NCI-H1048 (cell line): ENCODE measurements at places on chromosomes 11 and 22.

GRCh38 chr11:132623511-132623910 lies 908.8 kb downstream of the OPCML start:
- no peak for DNase-seq

GRCh38 chr22:50016988-50017700 lies 4.6 kb upstream of the IL17REL start:
- DNase-seq = no peak

DNA sequence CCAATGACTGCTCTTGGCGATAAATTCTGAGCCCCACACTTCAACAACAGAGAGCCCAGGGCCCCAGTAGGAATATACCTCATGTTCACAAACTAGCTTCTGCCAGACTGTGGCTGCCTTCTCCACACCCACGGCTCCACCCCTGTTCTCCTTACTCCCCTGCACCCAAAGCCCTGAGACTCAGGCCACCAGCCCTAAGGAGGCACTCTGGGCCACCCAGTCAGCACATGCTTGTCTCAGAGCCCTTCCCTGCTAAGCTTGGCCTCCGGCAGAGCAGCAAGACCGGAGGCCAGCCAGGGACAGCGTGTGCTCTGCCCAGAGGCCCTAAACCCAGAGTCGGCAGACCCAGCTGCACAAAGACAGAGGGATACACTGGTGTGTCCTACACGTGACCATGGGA lies 27.9 kb downstream of the SPATA19 start:
- DNase-seq = no peak

DNA sequence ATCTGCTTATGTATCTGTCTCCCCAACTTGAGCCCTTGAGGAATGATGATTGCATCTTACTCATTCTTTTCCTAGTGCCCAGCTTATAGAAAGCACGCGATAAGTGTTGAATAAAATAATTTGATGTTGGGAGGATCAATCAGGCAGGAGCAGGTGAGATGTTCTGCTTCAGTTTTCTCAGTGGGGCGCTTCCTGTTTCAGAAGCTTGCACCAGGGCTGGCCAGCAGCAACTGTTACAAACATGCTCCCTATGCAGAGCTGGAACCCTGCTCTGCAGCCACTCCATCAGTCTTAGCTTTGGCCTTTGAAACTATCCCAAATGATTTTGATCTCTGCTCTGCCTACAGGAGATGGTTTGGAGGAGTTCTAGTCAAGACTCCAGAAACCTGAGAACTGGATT lies 3.9 kb downstream of the ENDOD1 start:
- DNase-seq = no peak

- no peak for DNase-seq
These were observed 4.2 kb downstream of the OR56B4 start for GRCh38 chr11:6111673-6112072.

- no peak for DNase-seq
These were observed 33.8 kb downstream of the ZC3H7B start for GRCh38 chr22:41334951-41335635.

GRCh38 chr11:111571829-111572501 lies 30.3 kb upstream of the SIK2 start:
- no peak for DNase-seq

DNA sequence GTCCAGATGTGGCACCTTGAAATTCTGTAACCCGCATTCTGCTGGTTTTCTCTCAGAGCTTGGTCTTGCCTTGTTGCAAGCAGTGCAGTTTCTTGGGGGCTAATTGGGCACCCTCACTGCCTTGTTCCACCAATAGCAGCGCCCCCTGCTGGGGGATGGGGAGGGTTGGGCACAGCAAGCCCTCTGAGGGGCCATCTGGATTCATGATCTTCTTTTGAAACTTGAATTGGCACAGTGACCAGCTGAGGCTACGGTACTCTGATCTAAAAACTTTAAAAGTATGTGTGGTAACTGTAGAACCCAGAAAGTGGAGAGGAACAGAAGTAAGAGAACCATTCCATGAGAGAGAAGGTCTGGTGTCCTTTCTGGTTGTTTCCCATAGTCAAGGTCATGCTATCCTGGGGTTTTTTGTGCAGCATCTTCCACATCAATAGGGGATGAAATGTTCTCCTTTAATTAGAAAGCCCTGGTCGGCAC lies 64.2 kb downstream of the MED15 start:
- DNase-seq = no peak

DNA sequence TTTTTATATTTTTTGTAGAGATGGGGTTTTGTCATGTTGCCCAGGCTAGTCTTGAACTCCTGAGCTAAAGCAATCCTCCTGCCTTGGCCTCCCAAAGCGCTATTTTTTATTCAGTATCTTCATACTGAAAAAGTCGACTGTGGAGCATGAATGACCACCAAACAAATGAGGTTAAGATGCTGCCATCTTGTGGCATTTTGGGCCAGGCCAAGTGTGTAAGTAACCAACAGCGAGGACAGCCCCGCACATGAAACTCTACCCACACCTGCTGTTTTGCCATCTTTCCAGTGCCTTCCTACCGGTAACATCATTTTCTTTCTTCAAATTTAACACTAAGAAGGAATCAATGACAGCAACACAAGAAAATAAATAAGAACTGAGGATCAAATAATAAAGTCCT lies 32.2 kb upstream of the AQP11 start:
- no peak for DNase-seq

- DNase-seq = no peak
These were observed 10.2 kb upstream of the LDHA start for GRCh38 chr11:18384157-18384641.

DNA sequence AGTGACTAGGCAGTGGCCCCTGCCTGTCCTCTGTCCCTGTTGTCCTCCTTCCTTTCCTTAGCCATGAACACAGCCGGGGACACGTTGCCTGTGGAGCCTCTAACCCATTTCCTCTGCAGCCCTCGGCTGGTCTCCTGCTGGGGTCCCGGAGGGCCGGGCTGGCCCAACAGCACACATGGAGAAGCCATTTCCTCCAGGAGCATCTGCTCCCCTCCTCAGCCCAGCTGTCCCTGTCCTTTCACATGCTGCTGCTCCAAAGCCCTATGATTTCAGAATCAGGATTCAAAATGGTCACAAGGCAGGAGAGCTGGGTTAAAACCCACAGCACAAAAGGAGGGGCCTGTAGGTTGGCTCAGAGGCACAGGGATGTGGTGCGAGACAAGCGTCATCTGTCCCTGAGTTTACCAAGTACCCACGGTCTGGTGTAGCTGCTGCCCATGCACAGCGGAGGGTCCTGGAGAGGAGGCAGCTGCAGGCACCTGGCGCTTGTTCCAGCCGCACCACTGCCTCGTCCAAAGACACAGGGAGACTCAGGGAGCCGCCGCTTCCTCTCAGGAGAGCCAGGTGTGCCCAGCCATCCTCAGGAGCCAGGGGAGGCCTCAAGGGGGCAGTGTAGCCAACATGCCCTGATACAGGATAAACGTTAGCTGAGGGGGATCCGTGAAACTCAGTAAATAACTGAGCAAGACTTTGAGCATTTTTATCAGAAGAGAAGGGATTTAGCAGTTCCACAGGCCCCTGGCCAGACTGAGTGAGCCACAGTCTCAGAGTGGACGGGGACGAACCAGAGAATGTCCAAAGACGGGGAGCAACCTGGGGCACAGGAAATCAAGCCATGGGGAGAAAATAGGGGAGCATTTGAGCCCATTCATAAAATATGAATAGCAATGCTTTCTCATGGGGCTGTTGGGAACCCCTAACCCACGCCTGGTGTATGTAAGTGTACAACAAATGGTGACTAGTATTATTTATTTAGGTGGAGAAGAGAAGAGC lies 3.9 kb upstream of the VSIG10L2 start:
- DNase-seq = no peak

DNA sequence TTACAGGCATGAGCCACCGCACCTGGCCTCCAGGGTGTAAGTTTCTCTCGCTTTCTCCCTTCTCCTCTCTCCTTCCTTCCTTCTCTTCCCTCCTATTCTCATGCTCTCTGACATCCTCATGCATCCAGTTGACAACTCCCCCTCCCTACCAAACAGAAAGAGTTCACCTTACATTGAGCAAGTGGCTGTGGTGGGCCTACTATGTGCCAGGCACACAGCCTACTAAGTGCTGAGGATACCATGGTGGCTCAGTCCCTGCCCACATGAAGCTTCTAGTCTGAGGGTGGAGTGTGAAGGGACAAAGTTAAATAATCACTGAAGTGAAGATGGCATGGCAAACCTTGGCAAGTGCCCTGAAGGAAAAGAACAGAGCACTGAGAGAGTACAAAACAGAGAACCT lies 9.6 kb upstream of the DAGLA start:
- no peak for DNase-seq

GRCh38 chr11:14857621-14858020 lies 34.4 kb downstream of the CYP2R1 start:
- peak; percentile 75 for DNase-seq

GRCh38 chr11:296171-297050 lies 2.9 kb downstream of the IFITM5 start:
- DNase-seq = no peak

GRCh38 chr22:37412495-37413250 lies 14.6 kb downstream of the ELFN2 start:
- no peak for DNase-seq

- no peak for DNase-seq
These were observed 673 bp upstream of the PANX2 start for GRCh38 chr22:50169774-50170341.
